ENCODE measurements at places on chromosomes 3 and 15. TPM values are rescaled to one million over a fixed set of nuclear protein-coding genes. Genes with fewer than 3 reads are reported as not detected.

PRR20G gene
- total RNA-seq, result not detected

DPPA2 gene
- total RNA-seq, result not detected

IL5RA gene
- total RNA-seq, result not detected

SYNPR gene
- total RNA-seq, result not detected

ZCWPW2 gene
- 0.40 TPM for total RNA-seq

TTC23 gene
- 13.9 TPM for total RNA-seq

MOBP gene
- not detected for total RNA-seq

SLCO2A1 gene
- 17.6 TPM for total RNA-seq

TPRG1 gene
- 30.4 TPM for total RNA-seq

SLC4A7 gene
- total RNA-seq, result 17.3 TPM

CRYGS gene
- total RNA-seq, result 1.2 TPM

ACKR2 gene
- total RNA-seq, result 1.1 TPM

DIS3L gene
- total RNA-seq, result 13.7 TPM

GLCE gene
- 16.0 TPM for total RNA-seq

MYL3 gene
- 0.36 TPM for total RNA-seq

GOLGA6B gene
- total RNA-seq, result not detected

CCR4 gene
- total RNA-seq, result 0.40 TPM

LDHAL6B gene
- not detected for total RNA-seq

All from esophagus mucosa (tissue), 1 donor.